ENCODE measurements at places on chromosomes 1 and 21. TPM values are rescaled to one million over a fixed set of nuclear protein-coding genes. Genes with fewer than 3 reads are reported as not detected.

DNA sequence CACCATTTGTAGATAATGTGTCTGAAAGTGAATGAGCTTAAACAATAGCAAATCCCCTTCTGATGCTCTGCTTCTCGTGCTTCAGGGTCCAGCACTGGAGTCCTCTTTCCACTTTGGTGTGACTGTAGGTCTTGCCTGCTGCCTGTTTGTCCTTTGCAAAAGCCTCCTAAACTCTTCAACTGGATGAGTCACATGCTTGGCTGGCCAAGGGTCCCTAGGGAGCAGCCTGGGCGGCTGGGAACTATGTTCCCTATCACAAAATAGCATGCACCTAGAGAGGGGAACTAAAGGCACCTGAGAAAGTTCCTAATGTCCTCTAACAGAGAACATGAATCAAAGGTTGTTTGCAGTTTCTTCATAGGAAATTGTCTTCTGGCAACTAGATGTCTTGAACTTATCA lies 607.2 kb upstream of the PLXNA2 start:
- no peak overlapping the region for H3K27ac ChIP-seq
- H3K27me3 ChIP-seq = no peaks in the 10 kb centered on the region
- H3K36me3 ChIP-seq = no peaks in the 10 kb centered on the region

GRCh38 chr1:161001525-161001924 lies 19.4 kb downstream of the F11R start:
- peaks cover 8% of the 10 kb centered on the region for H3K36me3 ChIP-seq
- H3K27ac ChIP-seq = no peak overlapping the region
- no peak for DNase-seq
- no peak overlapping the region for H3K4me3 ChIP-seq

DNA sequence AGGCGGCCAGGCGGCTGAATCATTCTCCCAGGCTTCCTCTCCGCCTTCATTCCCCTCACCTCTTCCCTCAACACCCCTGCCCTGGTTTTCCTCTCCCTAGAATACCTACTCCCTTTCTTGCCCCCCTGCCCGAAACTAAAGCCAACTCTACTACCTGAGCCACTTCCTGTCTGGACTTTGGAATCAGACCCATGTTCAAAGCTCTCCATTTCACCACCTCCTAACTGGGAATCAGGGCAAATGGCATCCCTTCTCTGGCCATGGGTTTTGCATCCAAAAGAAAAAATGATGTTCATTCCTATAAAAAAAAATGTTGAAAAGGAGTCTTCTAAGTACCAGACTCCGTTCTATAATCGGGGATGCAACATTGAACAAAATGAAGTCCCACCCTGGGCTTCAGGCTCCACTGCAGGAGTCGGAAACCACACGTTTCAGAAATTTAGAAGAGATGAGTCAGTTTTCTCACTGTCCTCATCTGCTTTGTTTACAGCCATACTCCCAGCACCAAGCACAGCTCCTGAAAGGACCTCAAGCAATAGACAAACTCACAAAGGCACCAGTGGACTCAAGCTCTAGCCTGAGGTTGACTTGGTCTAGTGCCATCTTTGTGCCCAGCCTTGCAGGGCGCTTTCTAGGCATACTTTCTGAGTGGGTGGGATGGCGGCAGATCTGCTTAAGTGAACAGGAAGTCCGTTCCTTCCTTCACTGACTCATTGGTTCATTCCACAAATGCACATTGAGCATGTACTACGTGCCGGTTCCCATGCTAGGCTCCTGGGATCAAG lies 176.2 kb downstream of the IGSF21 start:
- H3K27me3 ChIP-seq = no peaks in the 10 kb centered on the region
- no peaks in the 10 kb centered on the region for H3K4me1 ChIP-seq
- DNase-seq = no peak
- H3K4me3 ChIP-seq = no peak overlapping the region
- H3K27ac ChIP-seq = no peak overlapping the region

DNA sequence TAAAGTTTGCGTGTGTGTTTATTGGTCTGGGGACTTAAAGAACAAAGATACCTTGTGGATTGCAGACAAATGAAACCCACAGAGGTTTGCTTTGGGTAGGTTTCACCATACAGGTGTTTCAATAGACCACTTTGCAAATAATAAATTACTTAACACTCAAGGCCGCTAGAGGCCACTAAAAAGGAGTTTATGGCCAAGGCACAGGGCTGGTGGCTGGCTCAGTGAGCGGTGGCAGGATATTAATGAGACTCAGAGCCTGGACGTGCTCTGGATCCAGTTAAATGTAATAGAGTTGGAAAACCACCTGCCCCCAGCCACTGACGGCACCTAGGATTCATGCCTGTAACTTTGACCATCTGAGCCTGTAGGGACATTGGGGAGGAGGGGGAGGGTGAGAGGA lies 44.5 kb downstream of the LRRC38 start:
- H3K4me1 ChIP-seq = no peaks in the 10 kb centered on the region
- H3K4me3 ChIP-seq = no peak overlapping the region
- no peaks in the 10 kb centered on the region for H3K36me3 ChIP-seq
- no peak overlapping the region for H3K27ac ChIP-seq
- no peak for DNase-seq

- no peaks in the 10 kb centered on the region for H3K4me1 ChIP-seq
- no peak overlapping the region for H3K4me3 ChIP-seq
Measured at GRCh38 chr1:203099805-203100515, 14.1 kb upstream of the MYOG start.

- H3K27ac ChIP-seq = no peak overlapping the region
- DNase-seq = no peak
- no peaks in the 10 kb centered on the region for H3K27me3 ChIP-seq
- H3K4me1 ChIP-seq = no peaks in the 10 kb centered on the region
- no peaks in the 10 kb centered on the region for H3K36me3 ChIP-seq
Measured at GRCh38 chr1:224333939-224334786, 4.2 kb upstream of the NVL start.

Gene HORMAD1
- 0.48 TPM for total RNA-seq

Gene LCA5L
- 1.6 TPM for total RNA-seq

Measured in breast epithelium (tissue), 4 donors.